Stimulated activated CD8-positive, alpha-beta memory T cell treated with anti-CD3 and anti-CD28 coated beads, Interleukin-4, amount 100 ng/mL, for 1 hour (primary cell): ENCODE measurements at places on chromosomes 4 and X.

GRCh38 chr4:125951261-125951887 is 636.6 kb downstream of the FAT4 start:
- no peak for DNase-seq

GRCh38 chr4:177320721-177321120 is 11.0 kb downstream of the NEIL3 start:
- DNase-seq, result no peak

GRCh38 chr4:181687116-181687515 is 556.1 kb upstream of the TENM3 start:
- DNase-seq, result no peak

DNA sequence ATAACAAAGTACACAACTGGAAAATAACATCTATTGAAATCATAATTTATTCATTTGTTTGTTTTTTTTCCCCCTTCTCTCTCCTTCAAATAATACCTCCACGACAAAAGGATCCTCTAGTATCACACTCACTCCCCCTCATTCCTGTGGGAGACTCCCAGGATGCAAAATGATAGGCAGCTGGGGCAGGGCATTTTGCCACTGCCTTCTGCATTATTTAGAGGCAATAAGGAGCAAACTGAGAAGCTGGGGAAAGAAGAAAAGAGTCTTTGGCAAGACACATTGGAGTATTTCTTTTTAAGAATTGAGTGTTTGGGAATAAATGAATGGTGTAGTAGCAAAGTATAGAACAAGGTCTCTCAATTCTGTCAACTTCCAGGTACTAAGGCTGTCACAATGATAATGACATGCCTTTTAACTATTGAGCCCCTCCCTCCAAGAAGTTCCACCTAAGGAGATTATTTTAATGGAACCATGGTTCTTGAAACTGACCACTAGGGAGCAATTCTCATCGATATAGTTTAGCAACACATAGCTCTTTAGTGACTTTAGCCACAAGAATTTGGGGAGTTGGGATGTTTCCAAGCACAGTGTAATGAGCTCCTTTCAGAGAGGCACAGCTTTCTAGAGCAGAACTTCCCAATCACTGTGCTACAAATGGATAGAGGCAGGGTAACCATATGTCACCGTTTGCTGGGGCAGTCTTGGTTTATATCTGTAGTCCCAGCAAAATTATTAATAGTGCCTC is 303.3 kb downstream of the FRMPD4 start:
- DNase-seq, result no peak
